Smooth muscle cell of bladder (primary cell): ENCODE measurements at places on chromosomes 1 and 21. TPM values are rescaled to one million over a fixed set of nuclear protein-coding genes. Genes with fewer than 3 reads are reported as not detected.

The TRAF5 gene
- 9.2 and 16.9 TPM in 2 replicates for total RNA-seq

The TSPAN1 gene
- total RNA-seq: 0.14 and 0.46 TPM in 2 replicates

The NMNAT1 gene
- total RNA-seq: 13.4 and 17.5 TPM in 2 replicates

The CLCA2 gene
- 0.14 and 0.18 TPM in 2 replicates for total RNA-seq

The DNASE2B gene
- total RNA-seq: not detected in 2 replicates

The SPATC1L gene
- total RNA-seq: 3.4 and 7.7 TPM in 2 replicates

The C1orf87 gene
- total RNA-seq: under 0.01 TPM in 1 of 2 replicates, not detected in the other

The ELAVL4 gene
- under 0.01 TPM in 2 replicates for total RNA-seq

The ACOT11 gene
- total RNA-seq: 1.8 and 6.6 TPM in 2 replicates

The NTNG1 gene
- 0.14 and 1.7 TPM in 2 replicates for total RNA-seq

The AGPAT3 gene
- total RNA-seq: 30.3 and 36.1 TPM in 2 replicates

The ACTL8 gene
- under 0.01 and 0.09 TPM in 2 replicates for total RNA-seq

The ACTA1 gene
- total RNA-seq: not detected in 2 replicates

The FYB2 gene
- under 0.01 TPM in 1 of 2 replicates, not detected in the other for total RNA-seq

The TMEM269 gene
- under 0.01 TPM in 1 of 2 replicates, not detected in the other for total RNA-seq

The ZNF678 gene
- 3.5 and 4.1 TPM in 2 replicates for total RNA-seq

The UMODL1 gene
- total RNA-seq: 0.09 and 0.14 TPM in 2 replicates

The DYNLT4 gene
- total RNA-seq: not detected in 2 replicates

The TNFRSF4 gene
- total RNA-seq: 0.14 and 0.18 TPM in 2 replicates

The LAD1 gene
- 0.28 TPM in 1 of 2 replicates, not detected in the other for total RNA-seq

The TMEM82 gene
- total RNA-seq: not detected in 2 replicates

The C1orf185 gene
- not detected in 2 replicates for total RNA-seq

The LDLRAD1 gene
- total RNA-seq: not detected in 2 replicates

The TSTD1 gene
- total RNA-seq: 16.9 and 27.3 TPM in 2 replicates

The KCNQ4 gene
- under 0.01 TPM in 1 of 2 replicates, not detected in the other for total RNA-seq

The CDC7 gene
- total RNA-seq: 1.9 and 3.3 TPM in 2 replicates

The IFT25 gene
- total RNA-seq: 16.5 and 23.8 TPM in 2 replicates

The PAQR6 gene
- 0.14 and 0.28 TPM in 2 replicates for total RNA-seq

The FAM167B gene
- 0.28 and 0.83 TPM in 2 replicates for total RNA-seq

The NTMT2 gene
- total RNA-seq: not detected in 2 replicates

The ABCB10 gene
- total RNA-seq: 11.0 and 12.3 TPM in 2 replicates

The HSD11B1 gene
- total RNA-seq: 137 and 168 TPM in 2 replicates

The GLRX2 gene
- 8.1 and 15.2 TPM in 2 replicates for total RNA-seq

The ARHGEF2 gene
- 90.5 and 126 TPM in 2 replicates for total RNA-seq

The RIPK4 gene
- under 0.01 TPM in 1 of 2 replicates, not detected in the other for total RNA-seq

The RPAP2 gene
- 5.1 and 10.2 TPM in 2 replicates for total RNA-seq

The SPATA45 gene
- total RNA-seq: 0.28 TPM in 1 of 2 replicates, not detected in the other

The BGLAP gene
- 0.09 and 0.14 TPM in 2 replicates for total RNA-seq

The OR2L13 gene
- total RNA-seq: not detected in 2 replicates

The HJV gene
- total RNA-seq: not detected in 2 replicates

The TCP10L gene
- total RNA-seq: 0.28 and 0.46 TPM in 2 replicates

The MSH4 gene
- 0.14 and 0.46 TPM in 2 replicates for total RNA-seq

The ZSWIM5 gene
- total RNA-seq: 1.4 and 1.9 TPM in 2 replicates

The KRTAP19-3 gene
- not detected in 2 replicates for total RNA-seq

The RGS1 gene
- not detected in 2 replicates for total RNA-seq

The LRRC47 gene
- total RNA-seq: 21.5 and 32.5 TPM in 2 replicates

The KCNJ9 gene
- under 0.01 TPM in 2 replicates for total RNA-seq

The CLCNKB gene
- total RNA-seq: 0.09 and 0.14 TPM in 2 replicates

The MAP3K7CL gene
- 3.1 and 3.7 TPM in 2 replicates for total RNA-seq

The CFHR4 gene
- under 0.01 TPM in 1 of 2 replicates, not detected in the other for total RNA-seq

The ABCG1 gene
- 2.7 and 3.7 TPM in 2 replicates for total RNA-seq

The MARK1 gene
- 0.14 and 0.18 TPM in 2 replicates for total RNA-seq

The CATSPERE gene
- 1.0 and 1.3 TPM in 2 replicates for total RNA-seq

The S100A12 gene
- total RNA-seq: not detected in 2 replicates

The IFI44L gene
- 4.6 and 8.3 TPM in 2 replicates for total RNA-seq

The C1QC gene
- 0.14 TPM in 1 of 2 replicates, not detected in the other for total RNA-seq

The KCNK1 gene
- 6.7 and 9.5 TPM in 2 replicates for total RNA-seq
